Skin of body (tissue), 3 donors: ENCODE measurements at places on chromosomes 11 and 22.

- DNase-seq = no peak
Measured at GRCh38 chr22:16989915-16990314, 18.1 kb downstream of the GAB4 start.

GRCh38 chr11:19880088-19880345, 167.4 kb downstream of the NAV2 start:
- DNase-seq = no peak

DNA sequence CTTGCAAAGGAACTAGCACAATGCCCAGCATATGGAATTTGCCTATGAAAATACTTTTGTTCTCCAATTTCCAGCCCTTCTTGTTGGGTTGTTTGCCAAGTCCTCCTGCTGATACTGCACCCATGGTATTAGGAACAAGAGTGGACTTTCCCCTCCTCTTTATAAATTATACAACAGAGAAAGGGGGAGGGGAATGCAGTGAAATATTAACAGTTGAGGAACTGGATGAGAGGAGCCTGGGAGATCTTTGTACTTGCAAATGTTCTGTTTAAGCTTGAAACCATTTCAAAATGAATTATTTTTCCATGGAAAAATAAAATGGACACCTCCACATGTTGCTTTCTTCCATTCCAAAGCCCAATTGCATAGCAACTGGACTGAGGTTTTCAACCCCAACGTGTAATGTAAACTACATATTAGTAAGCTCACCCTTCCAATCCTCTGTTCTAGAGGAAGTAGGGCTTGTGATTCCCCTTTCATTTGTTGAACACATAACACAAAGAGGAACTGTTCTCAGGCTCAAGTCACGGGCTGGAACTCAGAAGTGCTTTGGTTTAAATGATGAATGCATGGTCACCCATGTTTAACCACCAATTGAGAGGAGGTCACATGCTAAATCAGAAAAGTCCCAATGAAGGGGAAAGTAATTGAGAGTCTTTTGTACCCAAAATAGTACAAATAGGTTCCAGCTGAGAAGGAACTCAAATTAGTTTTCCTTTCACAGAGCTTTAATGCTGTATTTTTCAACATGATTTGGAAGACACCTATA, 66.2 kb upstream of the ZC3H12C start:
- DNase-seq = no peak

DNA sequence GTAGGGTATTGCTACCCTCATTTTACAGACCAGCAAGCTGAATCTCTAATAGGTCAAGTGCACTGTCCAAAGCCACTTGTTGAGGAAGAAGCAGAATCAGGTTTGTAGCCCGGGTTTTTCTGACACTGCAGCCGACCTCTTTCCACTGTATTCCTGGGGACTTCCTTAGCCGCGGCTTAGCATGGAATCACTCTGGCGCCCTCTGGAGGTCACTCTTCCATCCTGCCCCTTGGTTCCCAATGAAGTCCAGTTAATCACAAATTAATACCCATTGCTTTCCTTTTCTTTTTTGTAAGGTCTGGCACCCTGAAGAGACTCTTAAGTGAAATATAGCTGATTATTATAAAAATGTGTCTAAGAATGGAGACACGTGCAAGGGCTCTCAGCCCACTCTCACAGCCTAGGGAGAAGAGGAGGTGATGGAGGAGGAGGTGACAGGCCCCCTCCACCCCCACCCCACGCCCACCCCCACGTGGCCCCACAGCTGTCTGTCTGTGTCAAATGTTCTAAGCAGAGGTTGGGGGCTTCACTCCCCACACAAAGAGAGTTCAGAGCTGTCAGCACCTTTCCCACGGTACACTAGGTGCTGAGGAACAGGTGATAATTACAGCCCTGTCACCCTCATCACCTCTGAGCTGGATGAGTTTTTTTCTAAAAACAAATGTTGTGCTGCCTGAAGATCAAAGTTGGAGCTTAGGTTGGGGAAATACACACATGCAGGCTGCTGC, 57.7 kb upstream of the DRD2 start:
- peak; percentile 60 for DNase-seq

DNA sequence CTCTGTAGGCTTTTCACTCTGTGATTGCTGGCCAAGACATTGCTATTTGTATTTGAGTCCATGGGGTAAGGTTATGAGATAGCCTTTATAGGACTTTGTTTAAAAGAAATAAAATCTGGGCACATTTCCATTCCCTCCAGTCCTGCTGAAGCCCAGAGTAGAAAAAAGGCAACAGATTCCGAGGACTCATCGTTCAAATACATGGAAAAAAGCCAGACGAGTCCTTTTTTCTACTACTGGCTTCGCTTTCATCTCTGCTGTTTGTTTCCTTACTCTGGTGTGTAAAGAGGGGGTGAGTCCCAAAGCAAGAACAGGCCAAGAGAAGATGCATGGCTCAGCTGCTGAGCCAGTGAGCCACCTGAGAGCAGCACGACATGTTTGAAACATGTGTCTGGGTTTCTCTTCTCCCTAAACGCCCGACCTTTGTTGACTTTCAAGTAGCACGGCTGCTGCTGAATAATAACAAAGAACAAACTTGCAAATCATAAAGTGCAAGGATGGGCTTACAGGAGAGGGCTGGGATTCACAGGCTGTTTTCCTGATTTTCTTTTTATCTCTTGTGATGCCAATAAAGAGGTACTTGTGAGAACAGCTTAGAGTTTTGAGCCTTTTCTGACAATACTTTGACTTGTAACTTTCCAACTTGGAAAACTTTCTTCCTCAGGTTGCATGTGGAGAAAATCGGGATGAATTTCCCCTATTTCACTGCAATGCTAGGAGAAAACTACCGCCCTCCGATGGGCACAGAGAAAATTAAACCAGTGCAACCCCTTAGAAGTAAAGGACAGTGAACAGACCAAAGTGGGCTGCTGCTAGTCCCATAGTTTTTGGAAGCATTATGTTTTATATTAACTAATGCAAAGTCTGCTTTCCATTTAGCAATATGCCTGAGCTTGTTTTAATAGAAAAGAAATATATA, 195.2 kb upstream of the RAG2 start:
- peak; percentile 91 for DNase-seq

GRCh38 chr11:117670924-117671323, 126.1 kb downstream of the DSCAML1 start:
- no peak for DNase-seq

- DNase-seq = peak; percentile 14
Measured at GRCh38 chr11:5004424-5005274, 10.0 kb downstream of the OR51L1 start.

DNA sequence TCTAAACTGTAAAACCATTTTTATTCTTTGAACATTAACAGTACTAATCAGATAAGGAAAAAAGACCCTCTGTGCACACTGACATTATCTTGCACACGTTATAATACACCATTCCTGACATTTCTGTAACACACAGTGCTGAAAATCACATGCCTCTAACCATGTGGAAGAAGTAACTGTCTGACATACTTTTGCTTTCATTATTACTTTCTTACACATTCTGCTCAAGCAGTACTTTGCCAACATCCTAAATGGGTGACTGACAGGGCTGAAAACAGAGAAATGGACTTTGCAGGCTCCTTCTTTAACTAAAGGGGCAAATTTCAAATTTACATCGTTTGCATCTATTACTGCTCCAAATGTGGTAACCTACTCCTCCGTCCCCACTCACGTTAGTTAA, 22.8 kb upstream of the TP53AIP1 start:
- no peak for DNase-seq

DNA sequence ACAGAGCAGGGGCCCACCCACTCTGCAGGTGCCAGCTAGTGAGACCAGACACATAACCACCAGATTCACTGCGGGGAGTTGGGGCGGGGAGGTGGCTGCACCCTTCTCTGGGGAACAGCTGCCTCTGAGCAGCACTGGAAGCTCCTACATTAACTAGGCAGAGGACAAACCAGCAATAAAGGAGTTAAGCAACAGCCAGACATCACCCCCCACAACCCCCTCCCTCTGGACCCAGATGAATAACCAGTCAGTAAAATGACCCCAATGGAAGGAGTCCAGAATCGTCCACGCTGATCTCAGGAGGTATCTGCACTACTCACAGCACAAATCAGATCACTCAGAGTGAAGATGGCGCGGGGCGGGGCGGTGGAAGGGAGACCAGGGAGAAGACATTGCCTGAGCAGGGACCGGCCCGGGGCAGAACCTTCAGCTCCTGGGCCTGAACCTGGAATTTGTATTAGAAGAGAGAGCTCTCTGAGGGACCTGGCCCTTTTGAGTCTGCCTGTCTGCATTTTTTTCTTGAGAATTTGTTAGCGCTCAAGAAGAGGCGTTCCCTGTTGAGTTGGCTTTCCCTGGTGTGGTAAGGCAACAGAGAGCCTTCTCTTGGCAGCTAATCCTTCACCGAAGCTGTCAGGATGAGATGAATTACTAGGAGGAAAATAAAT, 125.5 kb upstream of the NCAM1 start:
- DNase-seq = no peak

DNA sequence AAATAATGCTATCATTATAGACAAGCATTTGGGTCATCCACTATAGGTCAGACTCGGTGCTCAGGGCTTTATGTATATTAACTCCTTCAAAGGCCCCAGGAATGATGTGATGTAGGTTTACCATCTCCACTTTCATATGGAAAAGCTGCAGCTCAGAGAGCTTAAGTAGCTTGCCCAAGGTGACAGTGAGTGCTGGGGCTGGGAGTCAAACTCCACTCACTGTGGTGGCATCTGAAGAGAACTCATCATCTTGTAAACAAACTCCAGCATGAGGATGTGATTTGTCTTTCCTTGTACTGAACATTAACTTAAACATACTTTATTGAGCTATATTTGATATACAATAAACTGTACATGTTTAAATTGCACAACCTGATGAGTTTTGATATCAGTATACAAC, 25.4 kb downstream of the TENM4 start:
- DNase-seq = no peak

DNA sequence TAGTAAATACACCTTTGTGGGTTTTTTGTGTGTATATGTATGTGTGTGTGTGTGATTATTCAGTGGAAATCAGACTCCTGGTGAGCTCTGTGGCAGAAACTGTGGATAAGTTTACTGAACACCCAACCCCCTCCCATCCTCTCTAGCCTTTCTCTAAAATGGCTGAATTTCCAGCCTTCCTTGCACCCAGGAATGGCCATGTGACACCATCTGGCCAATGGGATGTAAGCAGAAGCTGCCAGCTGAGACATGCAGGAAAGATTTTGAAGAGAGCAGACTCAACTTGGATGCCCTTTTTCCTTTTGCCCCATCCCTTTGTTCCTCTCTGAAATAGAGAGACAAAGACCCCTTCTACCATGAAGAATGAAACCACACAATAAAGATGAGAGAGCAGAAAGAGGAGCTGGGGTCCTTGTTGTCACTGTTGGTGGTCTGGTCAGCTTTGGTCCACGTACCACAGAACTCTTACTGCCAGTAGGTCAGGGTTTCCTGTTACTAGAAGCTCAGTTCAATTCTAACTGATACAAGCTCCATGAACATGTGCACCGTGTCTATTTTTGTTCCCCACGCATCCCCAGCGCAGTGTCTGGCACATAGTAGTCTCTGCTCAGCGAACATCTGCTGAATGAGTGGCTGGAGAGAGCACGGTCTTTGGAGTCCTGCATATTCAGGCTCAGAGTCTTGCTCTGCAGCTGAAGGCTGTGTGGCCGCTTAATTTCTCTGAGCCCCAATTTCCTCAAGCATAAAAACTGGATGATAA, 57.5 kb downstream of the SEZ6L start:
- DNase-seq = no peak

DNA sequence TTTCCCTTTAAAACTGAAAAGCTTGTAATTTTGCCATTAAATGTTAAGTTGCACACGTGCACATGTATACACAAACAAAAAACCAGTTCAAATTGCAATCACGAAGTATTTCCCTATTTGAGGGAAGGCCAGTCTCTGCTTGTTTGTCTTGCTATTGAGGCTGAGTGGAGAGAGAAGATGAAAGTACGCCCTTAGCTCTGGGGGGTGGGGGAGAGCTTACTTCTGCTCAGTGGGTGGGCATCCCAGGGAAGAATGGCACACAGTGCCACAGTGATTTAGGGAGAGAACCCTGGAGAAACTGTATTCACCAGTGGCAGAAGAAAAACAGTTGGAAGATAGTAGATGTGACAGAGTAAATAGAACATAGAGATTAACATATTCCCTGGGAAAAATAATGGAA, 8.7 kb downstream of the YAP1 start:
- no peak for DNase-seq

GRCh38 chr11:18322818-18323570, 627 bp downstream of the GTF2H1 start:
- no peak for DNase-seq

GRCh38 chr11:69122326-69122629, 33.5 kb upstream of the SMIM38 start:
- no peak for DNase-seq

DNA sequence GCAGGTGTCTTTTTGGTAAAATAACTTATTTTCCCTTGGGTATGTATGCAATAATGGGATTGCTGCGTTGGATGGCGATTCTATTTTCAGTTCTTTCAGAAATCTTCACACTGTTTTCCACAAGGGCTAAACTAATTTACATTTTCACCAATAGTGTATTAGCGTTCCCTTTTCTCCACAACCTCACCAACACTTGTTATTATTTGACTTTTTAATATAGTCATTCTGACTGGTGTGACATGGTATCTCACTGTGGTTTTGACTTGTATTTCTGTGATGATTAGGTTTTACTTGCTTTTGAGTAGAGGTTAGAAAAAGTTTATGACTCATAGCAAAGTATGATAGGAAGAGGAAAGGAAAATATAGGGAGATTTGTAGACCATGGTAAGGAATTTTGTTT, 92.3 kb downstream of the DLG2 start:
- no peak for DNase-seq

GRCh38 chr11:129639300-129639699, 176.3 kb upstream of the TMEM45B start:
- no peak for DNase-seq

DNA sequence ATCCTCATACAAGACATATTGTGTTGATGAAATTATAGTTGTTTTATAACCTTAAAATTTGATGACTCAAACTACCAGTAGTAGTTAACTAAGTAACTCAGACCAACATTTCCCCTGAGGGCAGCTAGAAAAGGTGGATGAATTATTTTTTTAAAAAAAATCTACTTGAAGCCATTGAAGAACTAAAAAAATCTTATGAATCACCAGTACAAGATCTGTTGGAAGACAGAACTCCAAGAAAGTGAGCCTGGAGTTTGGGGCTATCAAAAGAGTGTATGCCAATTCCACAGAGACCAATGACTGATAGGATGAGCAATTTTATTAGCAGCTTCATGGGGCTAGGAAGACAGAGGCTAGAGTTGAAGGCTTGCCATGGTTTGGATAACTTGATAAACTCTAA, 72.4 kb downstream of the CYP2R1 start:
- DNase-seq = no peak

DNA sequence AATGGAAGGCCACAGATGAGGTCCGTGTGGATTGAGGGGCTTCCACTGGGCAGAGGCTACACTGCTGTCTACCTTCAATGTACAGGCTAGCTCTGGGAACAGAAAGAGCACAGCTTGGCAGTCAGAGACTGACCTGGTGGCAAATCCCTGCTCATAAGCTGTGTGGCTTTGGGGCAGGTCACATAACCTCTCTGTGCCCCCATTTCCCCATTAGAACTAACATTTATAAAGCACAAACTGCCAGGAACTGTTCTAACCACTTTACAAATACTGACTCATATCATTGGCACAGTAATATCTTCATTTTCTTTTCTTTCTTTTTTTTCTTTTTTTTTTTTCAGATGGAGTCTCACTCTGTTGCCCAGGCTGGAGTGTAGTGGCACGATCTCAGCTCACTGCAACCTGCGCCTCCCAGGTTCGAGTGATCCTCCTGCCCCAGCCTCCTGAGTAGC, 3.1 kb downstream of the FOSL1 start:
- DNase-seq = no peak
